ENCODE measurements at places on chromosomes 6 and 20.

DNA sequence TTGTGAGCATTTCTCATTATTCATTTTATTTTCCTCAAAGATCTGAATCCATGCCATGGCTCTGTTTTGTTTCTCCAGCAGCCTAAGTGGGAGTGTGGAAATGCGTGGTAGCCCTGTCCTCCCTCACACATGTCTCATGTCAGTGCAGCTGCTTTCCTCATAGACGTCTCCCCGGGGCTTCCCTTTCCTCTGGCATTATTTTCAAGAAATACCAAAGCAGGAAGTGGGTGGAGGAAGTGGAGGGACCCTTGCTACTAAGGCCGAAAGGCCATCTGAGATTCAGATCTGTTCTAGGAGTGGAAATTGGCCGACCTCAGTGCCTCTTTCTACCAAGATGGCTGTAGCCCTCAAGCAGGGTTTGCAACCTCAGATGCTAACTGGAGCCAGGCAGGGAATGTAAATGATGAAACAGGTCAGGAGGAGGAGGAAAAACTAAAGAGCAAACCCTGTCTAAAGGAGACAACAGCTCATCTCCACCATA lies 420.9 kb upstream of the PLCB4 start:
- DNase-seq = no peak

GRCh38 chr20:11902285-11902697 lies 15.4 kb upstream of the BTBD3 start:
- no peak for DNase-seq

- no peak for DNase-seq
These were observed 78.5 kb upstream of the FRMD1 start for GRCh38 chr6:168157272-168158212.

DNA sequence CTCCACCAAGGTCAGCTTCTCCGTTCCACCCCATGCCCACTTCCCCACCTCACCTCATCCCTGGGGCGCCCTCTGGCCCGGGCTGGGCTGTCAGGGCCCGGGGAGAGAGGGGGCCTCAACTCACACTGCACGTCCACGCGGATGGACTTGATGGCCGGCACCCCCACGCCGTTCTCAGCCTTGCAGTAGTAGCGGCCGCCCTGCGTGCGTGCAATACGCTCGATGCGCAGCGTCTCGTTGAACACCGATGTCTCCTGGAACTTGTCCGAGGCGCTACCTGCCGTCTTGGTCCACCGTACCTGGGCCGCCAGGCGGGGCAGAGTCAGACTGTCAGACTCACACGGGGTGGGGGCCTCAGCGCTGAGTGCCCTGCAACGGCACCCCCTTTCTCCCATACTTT lies 39.6 kb downstream of the MDGA1 start:
- DNase-seq = no peak

- no peak for DNase-seq
These were observed 56.8 kb downstream of the EIF2S2 start for GRCh38 chr20:34055290-34055689.

GRCh38 chr6:118980063-118980462 lies 45.1 kb upstream of the MCM9 start:
- DNase-seq = no peak

Measured in GM13976 (cell line).